ENCODE measurements at places on chromosomes 5 and 9.
A peak's percentile ranks its signal among the peaks of the same experiment; 100 is the strongest.

DNA sequence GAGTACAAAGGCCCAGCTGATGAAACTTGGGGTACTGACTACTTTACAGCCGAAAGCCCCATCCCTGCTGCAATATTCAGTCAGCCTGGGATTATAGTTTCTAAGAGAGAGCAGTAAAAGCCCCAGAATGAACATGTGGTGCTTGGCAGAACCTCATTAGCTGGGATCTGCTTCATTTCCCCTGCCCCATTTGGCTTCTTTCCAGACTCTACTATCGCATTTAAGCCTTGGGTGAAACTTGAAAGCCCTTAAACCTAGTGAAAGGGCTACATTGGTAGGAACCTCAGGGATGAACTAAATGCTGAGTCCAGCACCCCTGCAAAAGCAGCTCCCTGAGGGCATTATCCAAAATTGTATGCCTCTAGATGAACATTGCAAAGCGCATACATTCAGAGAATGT lies 631.1 kb downstream of the ACTL7B start:
- DNase-seq, result no peak

DNA sequence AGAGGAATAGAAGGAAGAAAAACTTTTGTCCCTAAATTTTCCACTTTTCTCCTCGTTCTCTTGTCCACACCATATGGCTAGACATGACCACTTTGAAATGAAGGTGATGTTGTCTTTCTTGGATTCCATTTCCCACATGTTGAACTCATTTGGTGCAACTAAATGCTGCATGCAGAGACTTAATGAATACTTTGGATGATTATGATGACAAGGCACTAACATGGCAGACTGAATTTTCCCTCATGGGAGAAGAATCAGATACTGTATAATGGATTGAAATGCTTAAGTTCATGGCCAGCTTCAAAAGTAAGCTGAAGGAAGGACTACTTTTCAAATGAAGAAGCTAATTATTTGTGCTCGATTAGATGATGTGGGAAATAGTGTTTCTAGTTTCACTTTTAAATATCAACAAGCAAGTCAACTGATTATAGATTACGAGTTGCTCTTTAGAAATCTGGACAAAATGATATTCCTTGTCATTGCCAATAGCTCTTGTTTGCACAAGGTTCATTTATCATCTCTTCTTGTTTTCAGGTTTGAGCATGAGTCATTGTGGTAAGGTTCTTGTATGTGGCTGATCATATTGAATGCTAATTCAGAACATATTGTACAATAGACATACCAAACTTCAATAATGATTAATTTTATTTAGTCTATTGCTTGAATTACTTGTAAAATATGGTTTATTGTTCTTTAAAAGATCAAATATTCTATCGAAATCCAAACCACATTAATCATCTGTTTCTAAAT lies 501.3 kb upstream of the FTMT start:
- DNase-seq, result no peak

- DNase-seq, result no peak
Observed at GRCh38 chr5:180201051-180201987, 7.7 kb downstream of the RASGEF1C start.

- DNase-seq, result no peak
Observed at GRCh38 chr9:133874060-133874657, 118.0 kb downstream of the VAV2 start.

- DNase-seq, result no peak
Observed at GRCh38 chr9:21661626-21662025, 140.8 kb upstream of the MTAP start.

GRCh38 chr5:173512637-173513435 lies 103.6 kb downstream of the BOD1 start:
- no peak for DNase-seq

GRCh38 chr5:121962347-121962670 lies 534 bp downstream of the SRFBP1 start:
- DNase-seq, result no peak

DNA sequence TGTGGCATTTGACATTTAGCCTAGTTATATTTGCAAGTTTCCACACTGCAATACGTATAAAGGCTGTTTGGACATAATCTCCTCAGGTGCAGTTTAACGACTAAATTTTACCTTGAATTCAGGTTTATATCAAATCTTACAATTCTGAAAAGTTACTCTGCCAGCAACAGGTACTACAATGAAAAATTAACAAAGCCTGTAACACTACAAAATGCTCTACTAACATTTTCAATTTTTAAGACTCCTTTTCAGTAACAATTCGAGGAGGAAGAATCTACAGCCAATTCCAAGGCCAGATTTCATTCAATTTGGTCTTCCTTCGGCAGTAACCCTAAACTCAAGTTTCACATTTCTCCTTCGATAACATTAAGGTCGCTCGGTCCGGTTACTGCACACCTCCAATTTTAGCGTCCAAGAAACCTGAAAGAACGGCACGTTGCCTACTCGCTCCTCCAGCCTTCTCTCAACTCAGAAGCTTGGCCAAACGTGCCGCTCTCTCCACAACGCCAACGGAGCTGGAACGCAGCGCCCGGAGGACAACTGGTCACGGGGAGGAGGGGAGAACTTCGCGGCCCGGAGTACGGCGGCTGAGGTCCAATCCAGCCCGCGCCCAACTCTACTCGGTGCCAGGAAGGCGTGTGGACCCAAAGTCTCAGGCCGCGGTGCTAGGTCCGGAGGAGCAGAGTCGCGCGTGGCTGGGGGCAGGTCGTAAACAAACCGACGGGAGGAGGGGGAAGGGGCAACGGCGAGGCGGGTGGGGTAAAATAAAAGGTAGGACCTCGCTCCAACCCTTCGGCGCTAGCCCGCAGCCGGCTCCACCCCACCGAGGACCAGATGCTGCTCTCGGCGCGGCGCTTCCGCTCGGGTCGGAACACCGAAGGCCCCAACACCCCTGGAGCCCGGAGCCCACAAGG lies 681 bp downstream of the FNIP1 start:
- peak; percentile 4 for DNase-seq

DNA sequence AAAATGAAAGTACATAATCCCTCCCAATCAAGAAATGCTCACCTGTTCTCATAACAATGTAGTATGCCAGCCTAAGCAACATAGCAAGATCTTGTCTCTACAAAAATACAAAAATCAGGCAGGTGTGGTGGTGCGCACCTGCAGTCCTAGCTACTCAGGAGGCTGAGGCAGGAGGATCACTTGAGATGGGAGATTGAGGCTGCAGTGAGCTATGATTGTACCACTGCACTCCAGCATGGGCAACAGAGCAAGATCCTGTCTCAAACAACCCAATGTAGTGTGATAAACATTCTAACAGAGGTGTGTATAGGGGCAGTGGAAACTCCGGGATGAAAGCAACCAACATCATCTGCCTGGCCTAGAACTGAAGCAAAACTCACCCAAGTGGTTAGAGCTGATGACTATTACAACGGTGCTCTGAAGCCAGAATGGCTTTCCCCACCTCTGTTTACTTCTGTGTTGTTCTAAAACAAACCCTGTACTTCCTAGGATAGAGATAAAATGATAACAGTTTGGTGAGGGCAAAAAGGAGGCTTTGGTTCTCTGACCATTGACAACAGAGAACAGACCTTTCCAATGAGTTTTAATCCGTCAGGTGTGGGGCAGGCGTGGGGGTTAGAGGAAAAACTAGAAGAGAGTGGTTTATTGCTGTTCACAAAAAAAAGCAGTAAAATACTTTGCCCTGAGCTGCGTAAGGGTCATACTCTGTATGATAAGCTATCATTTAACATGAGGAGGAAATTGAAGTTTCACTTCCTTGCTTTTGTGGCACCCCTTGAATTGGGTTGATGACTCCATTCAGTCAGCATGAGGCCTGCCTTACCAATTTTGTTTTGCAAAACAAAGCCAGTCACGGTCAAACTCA lies 18.9 kb downstream of the WNT8A start:
- DNase-seq, result no peak

DNA sequence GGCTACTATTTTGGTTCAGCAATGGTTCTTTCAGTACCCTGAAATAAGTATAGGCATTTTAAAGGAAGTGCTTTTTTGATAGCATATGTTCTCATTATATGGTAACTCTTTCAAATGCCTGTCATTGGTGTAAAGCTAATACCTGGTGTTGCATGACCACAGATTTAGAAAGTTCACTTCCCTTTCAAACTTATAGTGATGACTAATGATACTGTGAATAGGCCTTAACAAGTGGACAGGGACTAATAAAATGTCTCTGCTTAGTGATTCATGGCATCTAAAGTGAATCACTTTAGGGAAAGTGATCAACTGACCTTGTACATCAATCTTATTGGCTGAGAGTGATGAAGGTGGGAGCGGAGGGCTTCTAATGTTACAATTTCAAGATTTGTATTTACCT lies 21.6 kb downstream of the MRPL22 start:
- DNase-seq, result no peak

GRCh38 chr5:135937245-135937911 lies 17.4 kb downstream of the LECT2 start:
- no peak for DNase-seq

DNA sequence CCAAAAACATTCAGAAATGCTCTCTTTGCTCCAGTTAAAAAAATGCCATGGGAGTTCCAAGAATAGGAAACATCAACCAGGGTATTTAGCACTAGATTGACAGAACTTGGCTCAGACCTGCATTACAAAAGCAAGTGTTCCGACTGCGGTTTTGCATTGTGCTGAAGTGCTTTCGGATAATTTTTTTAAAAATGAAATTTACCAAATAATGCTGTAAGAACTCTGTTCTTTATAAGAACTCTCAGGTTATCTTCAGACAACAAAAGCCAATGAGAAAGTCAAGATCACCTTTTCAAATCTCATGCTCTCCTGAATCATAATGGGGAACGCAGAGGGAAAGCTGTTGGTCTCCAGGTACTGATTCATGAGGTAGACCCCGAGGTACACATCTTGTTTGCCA lies 483 bp upstream of the PLPP6 start:
- no peak for DNase-seq

DNA sequence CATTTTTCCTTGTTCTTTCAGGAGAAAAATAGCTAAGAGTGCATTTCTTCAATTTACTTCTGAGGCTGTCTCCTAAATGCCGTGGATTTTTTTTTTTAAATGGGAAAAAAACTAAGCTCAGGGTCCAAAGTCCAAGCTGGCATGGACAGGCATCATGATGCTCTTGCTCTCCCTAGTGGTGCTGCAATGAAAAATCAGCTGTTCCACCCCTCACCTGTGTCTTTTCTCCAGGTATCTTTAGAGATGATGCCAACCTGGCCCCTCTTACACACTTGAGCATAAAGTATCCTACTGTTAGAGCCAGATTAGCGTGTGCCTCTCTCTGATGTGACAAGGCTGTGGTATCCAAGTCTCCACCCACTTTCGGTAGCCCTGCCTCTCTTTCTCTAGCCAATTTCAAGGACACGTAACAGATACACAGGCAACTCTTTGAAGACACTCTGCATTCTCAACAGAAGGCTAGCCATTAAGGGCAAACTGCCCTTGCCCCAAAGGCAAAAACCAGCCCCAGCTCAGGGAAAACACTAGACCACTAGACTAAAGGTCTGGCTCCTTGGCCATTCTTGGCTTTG lies 208.8 kb downstream of the SAXO1 start:
- DNase-seq, result no peak

GRCh38 chr9:79719989-79720388 lies 148.2 kb downstream of the TLE4 start:
- no peak for DNase-seq

DNA sequence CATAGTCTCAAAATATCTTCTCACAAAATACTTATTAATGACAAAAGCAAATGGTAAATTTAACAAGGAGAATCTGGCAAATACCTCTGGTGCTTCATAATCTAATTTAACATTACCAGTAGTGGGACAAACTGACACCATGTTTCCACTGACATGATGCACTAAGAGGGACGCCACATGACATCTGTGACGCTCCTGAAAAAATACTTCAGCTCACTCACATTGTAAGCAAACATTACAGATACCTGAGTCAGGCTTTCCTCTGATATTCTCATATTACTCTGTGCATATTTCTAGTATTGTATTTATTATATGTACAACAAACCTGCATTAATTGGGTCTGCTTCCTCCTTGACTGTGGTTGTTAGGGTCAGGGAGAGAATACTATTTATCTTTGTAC lies 56.7 kb upstream of the OSMR start:
- no peak for DNase-seq

DNA sequence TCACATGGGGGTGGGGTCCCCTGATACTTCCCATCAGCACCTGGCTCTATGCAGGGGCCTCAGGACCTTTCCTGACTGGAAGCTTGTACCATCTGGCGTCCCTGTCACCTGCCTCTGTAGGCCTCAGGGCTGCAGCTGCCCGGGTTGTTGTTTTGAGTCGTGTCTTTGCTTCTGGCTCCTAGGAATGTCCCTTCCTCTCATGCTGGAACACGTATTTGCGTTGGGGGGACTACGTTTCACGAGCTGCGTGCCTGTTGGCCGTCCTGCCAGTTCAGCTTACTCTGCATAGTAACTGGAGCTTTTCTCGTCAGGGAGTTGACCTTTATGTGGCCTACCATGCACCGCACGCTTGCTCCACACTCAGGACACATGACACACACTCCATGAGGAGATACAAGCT lies 54.9 kb upstream of the IRX4 start:
- no peak for DNase-seq

DNA sequence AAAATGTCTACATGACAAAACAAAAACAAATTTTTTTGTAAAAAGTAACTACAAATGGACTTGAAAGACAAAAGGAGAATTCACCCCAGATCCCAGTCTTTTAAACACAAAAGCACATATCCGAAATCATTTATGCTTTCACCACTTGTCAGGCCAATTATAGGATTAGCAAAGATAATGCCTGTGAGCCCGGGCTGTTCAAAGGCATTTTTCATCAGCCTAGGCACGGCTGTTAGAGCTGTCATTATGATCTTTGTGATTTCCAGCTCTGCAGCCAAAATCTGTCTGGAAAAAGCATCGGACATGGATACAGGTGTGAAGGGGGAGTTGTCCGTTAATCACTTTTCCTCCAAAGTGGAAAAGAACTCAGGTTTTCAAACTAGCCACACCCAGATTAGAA lies 23.6 kb upstream of the RAB14 start:
- no peak for DNase-seq
